ENCODE measurements at places on chromosomes 4 and X.

GRCh38 chr4:98203332-98204235 lies 57.6 kb upstream of the RAP1GDS1 start:
- DNase-seq: no peak

DNA sequence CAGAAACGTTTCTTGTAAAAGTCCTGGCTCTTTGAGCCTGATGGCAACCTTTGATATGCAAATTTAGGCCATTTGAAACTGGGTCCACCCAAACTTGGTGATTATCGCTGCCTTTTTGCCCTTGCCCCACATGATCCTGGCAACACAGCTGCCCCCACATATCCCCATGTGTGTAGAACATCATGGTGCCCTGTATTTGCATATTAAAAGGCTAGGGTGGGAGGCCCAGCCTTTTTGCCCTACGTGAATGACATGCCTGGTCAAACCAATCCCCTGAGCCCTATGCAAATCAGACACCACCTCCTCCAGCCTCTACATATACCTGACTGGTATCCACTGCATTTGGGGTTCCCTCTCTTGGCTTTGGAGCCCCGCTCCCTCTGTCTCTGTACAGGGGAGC lies 202.4 kb downstream of the MAB21L2 start:
- no peak for DNase-seq

DNA sequence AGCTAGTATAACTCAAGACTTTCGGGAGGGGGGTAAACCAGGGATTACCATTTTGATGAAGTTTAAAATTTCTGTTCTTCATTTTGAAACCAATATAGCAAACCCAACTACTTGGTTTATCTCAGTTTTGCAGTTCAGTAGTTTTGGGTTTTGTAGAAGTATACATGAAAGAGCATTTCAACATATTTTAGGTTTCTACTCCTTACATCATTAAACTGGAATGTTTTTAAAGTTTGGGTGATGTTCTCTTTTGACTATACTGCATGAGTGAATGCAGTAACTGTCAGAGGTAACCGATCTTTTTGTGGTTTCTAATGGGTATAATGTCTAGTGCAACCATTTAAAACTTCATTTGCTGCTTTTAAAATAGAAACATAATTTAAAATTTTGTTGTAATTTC lies 248.3 kb upstream of the MAD2L1 start:
- no peak for DNase-seq

GRCh38 chr4:70873216-70873615 lies 29.0 kb upstream of the MOB1B start:
- DNase-seq: no peak

DNA sequence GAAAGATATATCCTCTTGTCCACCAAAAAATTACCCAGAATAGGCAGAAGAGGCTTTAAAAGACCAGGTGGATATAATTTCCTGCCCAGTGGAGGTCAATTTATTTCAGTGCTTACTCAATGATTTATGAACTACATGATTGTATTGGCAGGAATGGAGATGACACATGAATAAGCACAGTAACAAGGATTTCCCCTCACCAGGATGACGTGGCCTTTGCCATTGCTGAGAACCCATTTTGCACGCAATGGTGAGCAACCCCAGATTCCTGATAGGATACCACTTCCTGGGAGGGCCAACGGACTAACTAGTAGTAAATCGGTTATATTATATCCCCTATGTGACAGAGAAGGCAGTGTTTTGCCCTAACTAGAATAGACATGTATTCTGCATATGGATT lies 11.6 kb upstream of the TTC29 start:
- DNase-seq: no peak

- no peak for DNase-seq
These were observed 144.9 kb downstream of the FHIP1A start for GRCh38 chr4:151553874-151554273.

DNA sequence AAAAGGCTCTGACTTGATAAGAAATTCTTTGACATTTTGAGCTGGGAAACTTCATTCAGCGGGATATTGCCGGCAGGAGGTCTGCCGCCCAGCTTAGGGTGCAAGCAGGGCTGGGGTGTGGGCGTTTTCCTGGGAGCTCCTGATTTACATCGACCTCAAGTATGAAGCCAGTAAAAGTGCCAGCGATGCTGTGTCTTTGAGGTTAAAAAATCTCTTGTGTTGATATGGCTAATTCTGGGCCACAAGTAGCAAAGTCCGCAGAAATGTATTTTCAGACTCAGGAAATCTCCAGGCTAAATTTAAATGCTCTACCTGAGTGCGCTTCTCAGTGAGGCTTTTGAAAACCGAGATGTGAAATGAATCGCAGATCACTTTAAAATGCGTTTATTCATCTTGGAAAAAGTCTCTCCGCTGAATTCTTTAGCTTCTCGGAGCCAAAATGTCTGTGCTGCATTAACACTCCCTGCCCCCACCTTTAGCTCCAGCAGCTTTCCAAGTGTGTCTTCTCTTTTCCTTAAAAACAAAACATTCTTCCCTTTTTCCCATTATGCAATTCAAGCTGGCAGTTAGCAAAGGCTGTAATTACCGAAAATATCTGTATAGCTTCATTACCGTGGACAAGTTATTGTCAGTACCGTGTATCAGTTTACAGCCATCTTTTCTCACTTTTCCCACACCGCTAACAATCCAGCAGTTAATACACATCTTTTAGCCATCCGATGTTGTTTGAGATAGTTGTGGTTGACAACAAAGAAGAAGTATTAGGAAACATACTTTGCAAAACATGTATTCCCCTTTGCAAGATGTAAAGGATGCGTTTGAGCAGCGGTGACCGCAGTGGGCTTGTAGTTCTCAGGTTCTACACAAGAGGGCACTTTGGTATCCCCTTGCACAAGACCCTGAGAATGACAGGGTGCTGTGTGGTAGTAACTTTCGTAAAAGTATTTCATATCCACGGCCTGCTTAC lies 136.0 kb upstream of the STX18 start:
- no peak for DNase-seq

- DNase-seq: no peak
These were observed 455.5 kb upstream of the FAM241A start for GRCh38 chr4:111689731-111690130.

GRCh38 chrX:100871594-100872560 lies 2.3 kb downstream of the NOX1 start:
- DNase-seq: no peak

DNA sequence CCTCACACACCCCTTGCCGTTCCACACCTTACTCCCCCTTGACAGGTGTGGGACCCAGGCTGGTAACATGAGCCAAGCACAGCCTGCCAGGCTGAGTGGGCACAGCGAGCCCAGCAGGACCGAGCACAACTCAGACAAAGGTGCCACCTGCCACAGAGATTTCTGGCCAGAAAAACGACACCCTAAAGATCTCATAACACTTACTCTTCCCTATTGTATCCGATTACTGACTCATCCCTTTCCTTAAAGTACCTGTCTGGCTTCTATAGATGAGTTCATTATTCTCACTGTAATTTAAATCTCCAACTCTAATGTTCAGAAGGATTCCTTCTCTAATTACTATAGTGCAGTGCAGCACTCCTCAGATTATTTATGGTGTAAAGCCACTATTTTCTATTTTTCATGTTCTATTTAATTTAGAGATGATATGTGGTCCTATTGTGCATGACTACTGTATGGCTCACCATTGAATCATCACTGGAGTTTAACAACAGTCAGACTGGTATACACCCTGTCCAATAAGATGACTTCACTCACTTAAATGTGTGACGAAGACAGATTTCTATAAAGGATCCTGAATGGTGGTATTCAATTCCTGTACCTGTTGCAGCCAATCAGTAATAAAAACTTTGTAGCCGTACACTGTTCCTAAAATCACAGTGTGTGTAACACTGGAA lies 7.6 kb upstream of the SYTL5 start:
- no peak for DNase-seq

Measured in NCI-H187 treated with DMSO at 0.1 percent for 48 hours (cell line).